Left ventricle myocardium superior (tissue), 1 donor: ENCODE measurements at places on chromosomes 7 and 10. TPM values are rescaled to one million over a fixed set of nuclear protein-coding genes. Genes with fewer than 3 reads are reported as not detected.
A peak's percentile ranks its signal among the peaks of the same experiment; 100 is the strongest.

DNA sequence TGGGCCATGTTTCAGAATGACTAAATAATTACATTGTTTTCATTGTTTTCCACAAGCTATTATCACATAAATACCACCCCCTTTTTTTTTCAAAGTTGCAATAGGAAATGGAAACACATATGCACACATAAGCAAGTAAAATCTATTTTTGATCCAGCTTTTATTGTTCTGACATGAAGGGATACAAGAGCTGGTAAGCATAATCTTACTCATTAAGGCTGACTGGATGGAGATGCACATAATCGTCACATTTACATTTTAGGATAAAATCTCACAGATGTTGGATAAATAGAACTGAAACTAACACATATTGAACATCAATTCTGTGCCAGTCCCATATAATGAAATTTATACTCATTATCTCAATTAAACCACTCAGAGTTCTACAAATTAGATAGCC lies 84.5 kb upstream of the CHRM2 start:
- DNase-seq: no peak

GRCh38 chr7:12233175-12233574 lies 22.1 kb downstream of the TMEM106B start:
- DNase-seq: no peak

GRCh38 chr7:13174991-13175390 lies 487.6 kb downstream of the ARL4A start:
- no peak for DNase-seq

GRCh38 chr7:33446551-33446950 lies 317.2 kb downstream of the BBS9 start:
- DNase-seq: no peak

DNA sequence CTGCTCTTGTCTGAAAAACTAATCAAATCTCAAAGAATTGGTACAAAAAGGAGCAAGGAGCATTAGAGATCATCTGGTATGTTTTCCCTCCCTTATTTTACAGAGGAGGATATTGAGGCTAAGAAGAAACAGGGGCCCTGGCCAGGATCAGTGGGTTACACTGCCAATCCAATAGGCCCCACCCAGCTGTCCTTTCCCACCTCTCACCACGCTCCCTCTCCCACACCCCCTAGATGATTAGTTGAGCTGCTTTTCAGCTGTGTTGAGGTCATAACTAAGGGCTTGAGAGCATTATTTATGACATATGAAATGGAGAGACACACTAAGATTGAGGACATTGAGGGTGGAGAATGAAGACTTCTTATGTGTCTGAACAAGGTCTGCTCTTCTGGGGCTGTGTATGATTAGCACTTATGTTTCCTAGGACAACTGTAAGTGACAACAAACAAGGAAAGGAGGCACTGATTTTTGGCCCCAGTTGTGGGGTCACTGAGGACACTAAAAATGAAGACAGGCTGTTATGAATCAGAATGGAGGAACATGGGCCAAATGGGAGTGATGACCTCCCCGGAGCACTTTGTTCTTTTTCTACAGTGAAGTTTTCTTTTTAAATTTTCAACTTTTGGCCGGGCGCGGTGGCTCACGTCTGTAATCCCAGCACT lies 26.5 kb downstream of the VWA2 start:
- DNase-seq: peak; percentile 61

DNA sequence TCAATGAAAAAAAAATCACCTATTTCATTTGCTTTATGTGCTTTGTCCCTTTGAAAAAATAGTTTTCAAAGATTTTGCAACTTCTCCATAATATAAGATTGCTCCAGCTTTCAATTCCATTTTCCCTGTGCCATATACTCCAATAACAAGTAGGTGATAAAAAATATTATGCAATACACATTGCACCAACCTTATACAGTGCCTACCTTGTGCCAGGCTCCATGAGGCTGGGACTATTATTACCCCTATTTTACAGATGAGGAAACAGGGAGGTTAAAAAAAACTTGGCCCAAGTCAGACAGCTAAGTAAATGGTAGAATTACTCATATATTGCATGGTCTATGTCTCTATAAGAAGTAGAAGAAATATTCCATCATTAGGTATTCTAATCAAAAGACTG lies 57.8 kb downstream of the BRAF start:
- DNase-seq: no peak

The CFAP58 gene
- total RNA-seq: 1.2 TPM

The FXYD4 gene
- total RNA-seq: not detected

The IQCE gene
- 11.9 TPM for total RNA-seq

The CAMK2B gene
- total RNA-seq: 98.4 TPM
